ENCODE measurements at places on chromosomes 6 and 20. TPM values are rescaled to one million over a fixed set of nuclear protein-coding genes. Genes with fewer than 3 reads are reported as not detected.

The ZHX3 gene
- total RNA-seq: 11.3 TPM

The EMILIN3 gene
- total RNA-seq: not detected

The RIMS4 gene
- not detected for total RNA-seq

The BPIFA1 gene
- not detected for total RNA-seq

The EPHA7 gene
- total RNA-seq: not detected

The CALHM4 gene
- total RNA-seq: not detected

The NKX2-2 gene
- total RNA-seq: not detected

The RNF39 gene
- not detected for total RNA-seq

GRCh38 chr6:63975699-63976098, 340.1 kb downstream of the PHF3 start:
- no peak for DNase-seq

DNA sequence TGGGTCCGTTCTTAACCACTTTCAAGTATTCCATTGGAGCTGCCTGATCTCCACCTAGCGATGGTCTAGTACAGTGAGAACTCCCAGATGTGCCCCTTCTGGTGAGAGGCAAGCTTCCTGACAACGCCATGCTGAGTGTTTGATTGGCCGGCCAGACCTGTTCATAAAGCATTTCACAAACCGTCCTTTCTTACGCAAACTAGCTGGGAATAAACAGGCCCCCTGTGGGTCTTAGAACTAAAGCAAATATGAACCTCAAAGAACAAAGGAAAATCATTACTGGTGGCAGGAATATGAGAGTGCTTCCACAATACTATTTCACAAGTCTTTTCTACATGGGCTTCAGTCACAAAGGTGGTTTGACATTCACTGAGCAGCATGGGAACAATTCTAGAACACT, 15.6 kb upstream of the GCNT2 start:
- no peak for DNase-seq

DNA sequence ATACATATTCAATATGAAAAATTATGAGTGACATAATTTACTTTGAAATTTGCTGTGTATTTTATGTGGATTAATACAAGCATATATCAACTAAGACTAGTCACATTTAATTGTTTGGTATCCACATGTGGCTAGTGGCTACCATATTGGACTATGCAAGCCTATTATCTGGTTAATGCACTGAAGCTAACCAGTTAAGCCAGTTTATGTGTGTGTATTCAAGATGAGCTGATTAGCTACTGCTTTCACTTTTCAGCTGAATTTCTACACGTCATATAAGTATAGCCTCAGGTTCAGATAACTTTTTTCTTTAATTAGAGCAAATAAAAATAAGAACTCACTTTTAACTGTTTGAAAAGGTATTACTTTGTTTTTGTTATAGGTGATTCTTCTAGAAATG, 903.7 kb downstream of the TFAP2A start:
- no peak for DNase-seq

DNA sequence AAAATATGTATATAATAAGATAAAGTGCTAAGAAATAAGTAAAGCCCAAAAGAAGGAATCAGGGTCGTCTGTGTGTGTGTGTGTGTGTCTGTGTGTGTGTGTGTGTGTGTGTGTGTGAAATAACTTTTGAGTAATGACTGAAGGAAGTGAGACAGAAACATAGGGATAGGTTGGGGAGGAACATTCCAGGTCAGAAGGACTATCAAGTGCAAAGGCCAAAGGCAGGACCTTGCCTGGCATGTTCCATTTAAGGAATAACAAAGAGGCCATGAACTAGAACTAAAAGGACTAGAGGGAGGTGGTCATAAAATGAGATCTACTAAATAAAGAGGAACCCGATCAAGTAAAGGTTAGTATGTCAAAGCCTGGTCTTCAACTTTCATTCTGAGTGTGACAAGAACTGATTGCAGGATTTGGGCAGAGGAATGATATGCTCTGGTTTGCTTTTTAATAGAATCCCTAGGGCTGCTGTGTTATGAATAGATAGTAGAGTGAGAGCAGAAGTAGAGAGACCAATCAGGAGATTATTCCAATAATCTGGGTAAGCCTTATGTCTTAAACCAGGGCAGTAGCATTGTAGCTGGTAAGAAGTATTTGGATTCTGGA, 6.9 kb downstream of the ENPP3 start:
- no peak for DNase-seq

- no peak for DNase-seq
Measured at GRCh38 chr6:88361754-88362153, 195.6 kb upstream of the CNR1 start.

DNA sequence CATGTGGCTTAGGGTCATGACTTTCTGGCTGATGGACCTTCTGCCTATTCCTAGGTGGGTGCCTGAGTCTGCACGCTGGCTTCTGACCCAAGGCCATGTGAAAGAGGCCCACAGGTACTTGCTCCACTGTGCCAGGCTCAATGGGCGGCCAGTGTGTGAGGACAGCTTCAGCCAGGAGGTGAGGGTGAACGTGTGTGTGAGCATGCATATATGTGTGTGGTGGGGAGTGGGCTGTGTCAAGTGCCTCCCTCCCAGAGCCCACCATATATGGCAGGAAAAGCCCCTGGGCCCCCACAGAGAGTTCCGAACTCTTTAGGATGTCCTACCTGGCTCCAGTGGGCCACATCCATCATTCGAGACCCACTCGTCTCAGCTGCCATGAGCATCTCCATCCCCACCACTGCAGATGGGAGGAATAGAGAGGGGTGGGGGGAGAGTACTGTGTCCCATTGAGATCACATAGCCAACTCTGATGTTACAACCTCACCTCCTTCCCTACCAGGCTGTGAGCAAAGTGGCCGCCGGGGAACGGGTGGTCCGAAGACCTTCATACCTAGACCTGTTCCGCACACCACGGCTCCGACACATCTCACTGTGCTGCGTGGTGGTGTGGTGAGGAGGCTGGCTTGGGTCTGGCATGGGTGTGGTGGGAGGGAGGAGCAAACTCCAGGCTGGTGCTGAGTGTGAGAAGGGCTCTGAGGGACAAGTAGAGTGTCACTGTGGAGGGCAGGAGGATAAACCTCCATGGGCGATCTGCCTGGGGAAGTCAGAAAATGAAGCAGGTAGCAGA, 3.2 kb downstream of the SLC22A7 start:
- no peak for DNase-seq

DNA sequence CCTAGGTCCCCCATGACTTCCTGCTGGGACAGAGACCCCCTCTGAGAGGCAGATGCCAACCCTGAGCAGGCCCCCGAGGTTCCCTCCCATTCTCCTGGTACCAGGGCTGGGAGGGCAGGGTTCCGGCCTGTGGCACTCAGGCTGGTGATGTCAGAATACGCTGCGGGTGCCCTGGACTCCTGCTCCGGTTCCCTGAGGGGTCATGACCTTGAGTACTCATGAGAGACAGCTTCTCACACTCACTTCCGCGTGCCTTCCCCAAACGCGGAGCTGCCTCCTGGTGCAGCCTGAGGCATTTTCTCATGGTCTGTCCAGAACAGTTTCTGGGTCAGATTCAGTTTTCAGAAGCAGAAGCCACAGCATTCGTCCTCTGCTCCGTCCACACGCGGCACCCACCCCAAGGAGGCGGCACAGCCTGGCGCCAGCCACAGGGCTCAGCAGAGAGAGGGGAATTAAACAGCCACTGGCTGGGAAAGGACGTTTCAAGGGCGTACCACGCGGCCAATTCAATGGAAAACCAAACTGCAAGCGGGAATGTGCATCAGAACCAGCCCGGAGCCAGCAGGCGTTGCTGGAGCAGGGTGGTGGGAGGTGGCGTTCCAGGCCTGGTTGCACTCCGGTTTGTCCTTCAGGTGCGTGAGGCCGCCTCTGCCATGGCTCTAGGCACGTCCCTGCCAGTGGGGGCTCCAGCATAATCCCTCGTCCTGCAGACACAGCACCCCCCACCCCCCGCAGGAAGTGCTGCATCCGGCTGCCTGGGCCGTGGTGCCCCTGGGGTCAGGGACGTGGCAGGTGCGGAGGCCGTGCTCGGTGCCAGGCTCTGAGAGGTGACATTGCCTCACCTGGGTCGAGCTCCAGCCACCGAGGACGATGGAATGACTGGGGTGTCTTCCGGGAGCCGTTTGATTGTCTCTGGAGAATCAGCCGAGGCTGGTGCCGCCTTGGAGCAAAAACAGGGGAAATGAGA, 58.3 kb upstream of the BHLHE23 start:
- no peak for DNase-seq

GRCh38 chr6:84016029-84016428, 17.5 kb upstream of the MRAP2 start:
- DNase-seq: no peak

DNA sequence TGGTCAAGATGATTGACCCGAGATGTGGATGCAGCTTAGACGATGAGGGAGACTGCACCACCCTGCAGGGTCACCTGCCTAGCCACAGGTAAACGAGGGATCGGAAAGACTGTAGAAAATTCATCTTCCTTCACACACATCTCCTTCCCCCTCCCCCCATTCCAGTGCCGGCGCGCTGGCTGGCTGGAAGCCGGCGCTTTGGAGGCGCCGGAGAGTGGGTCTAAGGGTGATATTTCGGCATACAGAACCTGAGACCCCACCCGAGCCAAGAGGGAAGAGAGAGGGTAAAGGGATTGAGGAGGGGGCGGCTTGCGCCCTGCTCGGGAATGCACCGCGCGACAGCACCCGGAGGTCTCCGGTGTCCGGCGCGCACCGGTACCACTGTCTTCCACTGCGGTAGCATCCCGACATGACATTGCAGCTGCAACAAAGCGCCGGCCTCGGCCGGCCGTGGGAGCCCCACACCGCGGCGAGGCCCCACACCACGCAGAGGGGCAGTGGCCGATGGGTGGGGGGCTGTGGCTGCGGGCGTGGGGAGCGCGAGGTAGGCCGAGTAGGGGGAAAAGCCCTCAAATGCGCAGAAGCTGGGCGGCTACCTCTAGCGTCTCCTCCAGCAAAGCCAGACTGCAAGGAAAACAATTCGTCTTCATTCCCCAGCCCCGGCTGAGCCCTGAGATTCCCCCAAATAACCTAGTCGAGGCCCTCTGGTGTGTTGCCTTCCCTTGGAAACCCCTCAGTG, 984 bp downstream of the TNFRSF21 start:
- DNase-seq: no peak

- DNase-seq: no peak
Measured at GRCh38 chr6:3571250-3571681, 114.4 kb upstream of the SLC22A23 start.

DNA sequence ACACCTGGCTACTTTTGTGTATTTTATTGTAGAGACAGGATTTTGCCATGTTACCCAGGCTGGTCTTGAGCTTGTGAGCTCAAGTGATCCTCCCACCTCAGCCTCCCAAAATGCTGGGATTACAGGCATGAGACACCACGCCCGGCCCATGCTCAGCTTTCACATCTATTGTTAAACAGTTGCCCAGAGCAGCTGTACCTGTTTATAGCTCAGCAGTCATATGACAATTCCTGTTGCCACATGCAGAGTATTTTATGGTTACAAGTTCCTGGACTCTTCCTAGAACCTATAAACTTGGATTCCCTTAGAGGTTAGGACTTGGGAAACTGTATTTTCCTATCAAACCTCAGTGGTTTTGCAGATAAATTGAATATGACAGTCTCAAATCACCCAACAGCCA, 188.3 kb upstream of the KCNG1 start:
- no peak for DNase-seq

GRCh38 chr6:167115054-167115453, 7.8 kb upstream of the CCR6 start:
- no peak for DNase-seq

GRCh38 chr6:62357835-62358234, 71.8 kb upstream of the KHDRBS2 start:
- DNase-seq: no peak

GRCh38 chr6:130859161-130859867, 32.1 kb downstream of the SMLR1 start:
- no peak for DNase-seq

DNA sequence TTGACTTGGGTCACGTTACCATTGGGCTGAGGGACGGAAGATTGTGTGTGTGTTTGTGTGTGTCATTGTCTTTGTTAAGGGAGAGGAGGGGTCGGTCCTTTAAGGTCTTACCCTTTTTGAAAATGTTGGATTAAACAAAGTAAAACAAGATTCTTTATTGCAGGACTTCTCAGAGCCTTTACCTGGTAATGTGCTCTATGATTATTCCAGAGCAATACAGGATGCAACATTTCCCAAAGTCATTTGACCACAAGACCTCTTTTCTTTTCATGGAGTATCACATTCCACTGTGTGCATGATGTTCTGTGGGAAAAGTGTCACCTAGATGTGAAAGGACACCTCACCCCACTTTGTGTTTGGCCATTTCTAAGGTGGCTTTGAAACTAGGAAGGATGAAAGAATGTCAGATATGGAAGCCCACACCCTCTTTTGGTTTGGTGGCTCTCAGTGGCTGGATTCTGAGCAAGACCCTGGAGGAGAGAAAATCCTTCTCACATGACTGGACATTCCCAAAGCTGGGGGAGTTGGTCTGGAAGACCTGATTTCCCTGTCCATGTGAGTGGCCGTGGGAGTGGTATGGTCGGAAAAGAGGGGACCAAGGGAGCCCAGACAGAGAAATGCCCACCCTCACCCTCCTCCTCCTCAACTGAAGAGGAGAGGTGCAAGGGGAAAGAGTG, 18.2 kb upstream of the ZNF831 start:
- DNase-seq: no peak

Data from activated CD4-positive, alpha-beta memory T cell treated with anti-CD3 and anti-CD28 coated beads for 36 hours (primary cell).